ENCODE measurements at places on chromosomes 6 and 20.

GRCh38 chr6:46581459-46582177 lies 71.0 kb downstream of the CYP39A1 start:
- no peak for DNase-seq

- DNase-seq, result no peak
These were observed 24.1 kb downstream of the HLA-DRB1 start for GRCh38 chr6:32565511-32565910.

- DNase-seq, result no peak
These were observed 7.7 kb downstream of the OPN5 start for GRCh38 chr6:47789553-47789952.

GRCh38 chr20:61502433-61502832 lies 250.4 kb downstream of the CDH4 start:
- no peak for DNase-seq

DNA sequence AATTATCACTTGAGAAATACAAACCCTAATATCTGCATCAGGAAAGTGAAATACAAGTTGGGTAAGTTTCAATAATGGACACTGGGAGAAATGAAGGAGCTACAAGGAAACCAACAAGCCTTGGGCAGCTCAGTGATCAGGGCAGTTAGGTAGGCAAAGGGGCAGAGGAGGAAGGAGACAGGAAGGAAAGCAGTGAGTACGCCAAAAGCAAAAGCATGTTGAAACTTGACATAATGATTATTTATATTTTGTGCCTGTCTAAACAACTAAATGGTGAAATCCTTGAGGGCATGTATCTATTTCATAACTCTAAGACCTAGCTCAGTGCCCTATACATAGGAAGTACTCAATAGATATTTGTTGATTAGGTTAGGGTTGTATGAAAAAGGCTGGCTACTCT lies 23.3 kb downstream of the PXT1 start:
- no peak for DNase-seq

Measured in 8988T (cell line).